T-helper 17 cell (primary cell): ENCODE measurements at places on chromosomes 13 and 19.

DNA sequence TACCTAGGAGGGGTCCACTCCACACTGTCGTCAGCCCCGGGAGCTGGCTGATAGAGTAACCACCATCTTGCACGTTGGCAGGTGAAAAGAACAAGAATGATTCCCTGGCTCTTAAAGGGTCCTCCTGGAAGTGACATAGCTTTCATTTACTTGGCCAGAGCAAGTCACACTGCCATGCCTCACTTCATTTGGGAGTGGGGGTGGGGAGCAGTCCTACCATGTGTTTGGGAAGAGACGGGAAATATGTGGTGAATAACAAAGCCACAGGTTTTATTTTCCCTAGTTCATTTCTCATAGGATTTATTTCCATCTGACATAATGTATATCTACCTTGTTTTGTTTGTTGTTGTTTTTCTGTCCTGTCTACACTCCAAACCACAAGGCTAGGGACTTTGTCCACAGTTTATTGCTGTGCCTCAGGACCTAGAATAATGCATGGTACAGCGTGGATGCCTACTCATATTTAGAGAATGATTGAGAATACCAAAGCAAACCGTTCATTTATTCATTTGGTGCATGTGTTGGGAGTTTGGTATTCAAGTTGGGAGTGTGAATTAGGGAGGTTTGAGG is 26.8 kb downstream of the UBAC2 start:
- DNase-seq: no peak

GRCh38 chr19:53962887-53963431 is at the start of gene CACNG8:
Gene CACNG8 (plus strand): TSS chr19:53962937.
- DNase-seq: no peak

DNA sequence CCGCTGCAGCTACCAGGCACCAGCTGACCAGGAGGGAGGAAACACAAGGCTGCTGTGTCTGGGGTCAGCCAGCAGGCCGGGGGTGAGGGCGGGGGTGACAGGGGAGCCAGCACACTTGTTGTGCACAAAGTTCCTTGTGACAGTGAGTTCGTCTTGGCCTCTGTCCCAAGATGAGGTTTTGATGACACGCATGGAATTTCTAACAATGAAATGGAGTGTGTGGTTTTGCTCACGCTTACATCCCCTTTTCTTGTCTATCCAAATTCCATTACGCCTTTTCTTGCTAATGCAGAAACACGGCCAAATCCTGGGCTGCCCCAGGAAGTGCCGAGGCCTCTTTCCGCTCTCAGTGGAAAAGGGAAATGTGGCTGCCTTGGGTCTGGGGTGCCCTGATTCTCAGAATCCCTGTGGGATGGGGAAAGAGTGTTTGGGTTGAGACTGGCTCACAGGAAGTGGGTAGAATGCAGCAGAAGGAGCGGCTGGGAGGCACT is 73.8 kb downstream of the GADD45B start:
- no peak for DNase-seq

- no peak for DNase-seq
Measured at GRCh38 chr13:110371550-110372465, 64.7 kb downstream of the COL4A2 start.

DNA sequence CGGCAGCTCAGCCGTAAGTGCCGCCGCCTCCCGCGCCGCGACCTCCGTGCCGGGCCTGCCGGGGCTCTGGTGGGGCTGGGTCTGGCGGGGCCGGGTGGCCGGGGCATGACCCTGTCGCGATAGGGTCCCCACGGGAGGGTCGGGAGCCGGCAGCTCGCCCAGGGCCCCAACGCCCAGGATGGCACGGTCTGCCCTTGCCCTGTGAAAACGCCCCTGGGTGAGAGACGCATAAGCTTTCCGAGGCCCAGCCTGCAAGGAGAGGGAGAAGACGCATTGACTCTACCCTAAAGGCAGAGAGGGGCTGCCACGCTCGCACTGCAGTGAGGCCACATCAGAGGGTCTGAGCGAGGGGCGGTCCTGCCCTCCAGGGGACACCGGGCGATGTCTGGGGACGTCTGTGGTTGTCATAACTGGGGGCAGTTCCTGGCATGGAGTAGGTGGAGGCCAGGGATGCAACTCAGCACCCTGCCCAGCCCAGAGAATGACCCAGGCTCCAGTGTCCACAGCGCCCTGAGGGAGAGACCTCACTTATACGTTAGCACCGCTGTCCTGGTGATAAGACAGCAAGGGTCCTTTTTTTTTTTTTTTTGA is 539 bp downstream of the ZNF554 start:
- DNase-seq: no peak

GRCh38 chr19:8325454-8325853 is 4.2 kb downstream of the RPS28 start:
- no peak for DNase-seq

GRCh38 chr19:2846180-2846894 is 5.1 kb downstream of the ZNF555 start:
- no peak for DNase-seq
